ENCODE measurements at places on chromosomes 6 and 20.
A peak's percentile ranks its signal among the peaks of the same experiment; 100 is the strongest.

GRCh38 chr20:58604128-58604881 lies 46.8 kb upstream of the STX16 start:
- DNase-seq: no peak

- no peak for DNase-seq
These were observed 84.0 kb downstream of the HFE start for GRCh38 chr6:26170951-26171841.

DNA sequence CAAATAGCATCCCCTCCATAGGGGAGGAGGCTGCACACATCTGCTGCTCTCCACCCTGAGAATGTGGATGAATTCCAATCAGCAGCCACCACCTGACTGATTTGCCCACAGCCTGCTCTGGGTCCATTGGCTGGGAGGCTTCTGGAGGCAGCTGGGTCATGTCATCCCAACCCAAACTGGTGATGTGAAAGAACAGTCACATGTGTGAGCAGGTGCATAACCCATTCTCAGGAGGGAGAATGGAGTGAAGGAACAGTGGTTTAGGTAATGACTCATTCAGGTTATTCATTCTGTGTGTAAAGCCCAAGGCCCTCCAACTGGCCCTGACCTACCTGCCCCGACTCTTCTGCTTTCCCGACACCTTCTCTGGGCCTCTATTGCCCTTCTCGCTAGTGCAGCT lies 90.9 kb upstream of the GCM1 start:
- DNase-seq: no peak

DNA sequence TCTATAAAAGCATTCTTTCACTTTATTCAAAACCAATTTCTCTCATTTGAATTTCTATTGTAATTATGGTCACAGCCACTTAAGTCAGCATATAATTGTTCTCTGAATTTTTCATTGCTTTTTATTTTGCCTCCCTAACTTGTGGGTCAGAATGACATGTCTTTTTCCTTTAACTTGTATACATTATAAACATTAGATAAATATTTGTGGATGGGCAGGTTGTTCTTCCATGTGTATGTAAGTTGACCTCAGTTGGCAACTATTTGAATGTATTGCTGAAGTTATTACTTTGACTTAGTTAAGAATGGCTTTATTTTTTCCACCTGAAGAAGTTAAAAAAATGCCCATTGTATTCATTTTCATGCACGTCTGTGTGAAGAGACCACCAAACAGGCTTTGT lies 83.0 kb upstream of the MAP3K7 start:
- DNase-seq: no peak

DNA sequence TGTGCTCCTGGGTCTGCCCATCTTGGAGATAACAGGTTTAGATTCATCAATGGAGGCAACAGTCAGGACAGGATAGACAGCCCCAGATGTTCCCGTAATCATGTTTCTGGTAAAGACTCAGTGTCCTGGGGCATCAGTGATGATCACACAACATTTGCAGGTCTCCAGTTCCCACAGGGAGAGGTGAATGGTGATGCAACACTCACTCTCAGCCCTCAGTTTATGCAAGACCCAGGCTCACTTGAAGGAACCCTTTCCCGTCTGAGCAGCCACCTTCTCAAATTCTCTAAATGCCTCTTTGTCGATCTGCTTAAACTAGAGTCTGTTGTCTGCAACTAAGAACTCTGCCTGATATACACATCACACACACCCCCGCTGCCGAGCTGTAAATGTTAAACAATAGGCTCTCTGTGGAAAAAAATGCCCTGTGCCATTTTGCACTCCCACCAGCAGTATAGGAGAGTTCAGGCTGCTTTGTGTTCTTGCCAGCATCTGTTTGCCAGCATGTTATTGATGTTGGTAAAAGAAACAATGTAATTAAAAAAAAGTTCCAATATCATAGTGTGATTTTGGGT lies 30.1 kb upstream of the SCP2D1 start:
- no peak for DNase-seq

DNA sequence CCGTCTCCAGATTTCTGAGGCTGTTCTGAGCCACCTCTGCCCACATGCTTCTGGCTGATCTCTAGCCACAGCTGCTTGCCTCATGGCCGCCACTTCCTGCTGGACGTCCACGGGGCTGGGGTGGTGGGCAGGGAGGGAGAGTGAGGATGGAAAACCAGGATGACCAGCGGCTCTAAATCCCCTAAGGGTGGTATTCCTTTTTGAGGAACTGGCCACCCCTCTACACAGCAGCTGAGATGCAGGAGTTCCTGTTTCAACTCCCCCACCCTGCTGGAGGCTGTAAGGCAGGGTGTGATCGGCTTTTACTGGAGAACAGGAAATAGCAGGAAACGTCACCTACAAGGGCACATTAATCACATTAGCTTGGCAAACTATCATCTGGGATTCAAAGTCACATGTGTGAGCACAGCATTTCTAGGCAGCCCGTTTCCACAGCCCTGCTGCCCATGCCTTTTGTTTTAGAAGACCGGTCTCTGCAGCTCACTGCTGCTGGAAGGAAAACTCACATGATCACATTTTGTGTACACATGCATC lies 181.6 kb upstream of the ECI2 start:
- peak; percentile 31 for DNase-seq

DNA sequence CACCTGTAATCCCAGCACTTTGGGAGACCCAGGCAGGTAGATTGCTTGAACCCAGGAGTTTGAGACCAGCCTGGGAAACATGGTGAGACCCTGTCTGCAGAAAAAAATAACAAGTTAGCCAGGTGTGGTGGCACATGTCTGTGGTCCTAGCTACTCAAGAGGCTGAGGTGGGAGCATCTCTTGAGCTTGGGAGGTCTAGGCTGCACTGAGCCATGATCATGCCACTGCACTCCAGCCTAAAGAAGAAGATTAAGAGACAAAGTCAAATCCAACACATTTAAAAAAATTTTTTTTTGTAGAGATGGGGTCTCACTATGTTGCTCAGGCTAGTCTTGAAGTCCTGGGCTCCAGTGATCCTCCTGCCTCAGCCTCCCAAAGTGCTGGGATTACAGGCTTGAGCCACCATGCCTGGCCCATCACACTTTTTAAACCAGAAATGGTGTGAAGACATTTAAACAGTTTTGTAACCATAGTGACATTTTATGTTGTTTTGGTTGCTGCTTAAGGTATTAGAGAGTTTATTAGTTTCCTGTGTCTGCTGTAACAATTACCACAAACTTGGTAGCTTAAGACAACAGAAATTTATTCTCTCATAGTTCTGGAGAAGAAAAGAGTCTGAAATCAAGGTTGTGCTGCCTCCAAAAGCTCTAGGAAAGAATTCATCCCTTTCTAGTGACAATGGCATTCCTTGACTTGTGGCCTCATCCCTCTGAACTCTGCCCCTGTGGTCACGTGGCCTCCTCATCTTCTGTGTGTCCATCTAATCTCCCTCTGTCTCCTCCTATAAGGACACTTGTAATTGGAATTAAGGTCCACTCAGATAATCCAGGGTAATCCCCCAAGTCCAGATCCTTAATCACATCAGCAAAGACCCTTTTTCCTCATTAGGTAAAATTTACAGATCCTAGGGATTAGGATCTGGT lies 104.6 kb upstream of the TNFAIP3 start:
- DNase-seq: no peak

GRCh38 chr6:82268301-82268846 lies 20.8 kb upstream of the IBTK start:
- DNase-seq: no peak

DNA sequence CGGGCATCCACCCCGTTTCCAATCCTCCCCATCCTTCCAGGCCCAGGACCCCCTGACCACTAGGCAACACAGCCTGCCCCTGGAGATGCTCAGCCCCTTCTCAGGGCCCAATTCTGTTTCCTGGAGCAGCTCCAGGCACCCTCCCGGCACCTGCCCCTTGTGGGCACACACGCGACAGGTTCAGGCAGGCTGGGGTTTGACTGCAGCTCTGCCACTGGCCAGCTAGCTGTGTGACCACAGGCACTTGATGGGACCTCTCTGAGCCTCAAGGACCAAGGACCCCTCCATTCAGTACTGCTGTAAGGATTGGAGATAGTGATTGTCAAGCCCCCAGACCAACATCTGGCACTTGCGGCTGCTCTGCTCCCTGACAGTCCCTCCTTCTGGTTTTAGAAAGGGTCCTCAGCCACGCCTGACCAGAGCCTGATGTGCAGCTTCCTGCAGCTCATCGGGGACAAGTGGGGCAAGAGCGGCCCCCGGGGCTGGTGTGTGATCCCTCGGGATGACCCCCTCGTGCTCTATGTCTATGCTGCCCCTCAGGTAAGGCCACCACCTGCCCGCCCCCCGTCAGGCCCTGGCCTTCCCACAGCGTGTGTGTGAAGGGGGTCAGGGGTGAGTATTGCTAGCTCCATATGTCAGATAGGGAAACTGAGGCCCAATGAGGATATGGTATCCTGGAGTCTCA lies 21.7 kb downstream of the FGD2 start:
- DNase-seq: no peak

- DNase-seq: no peak
These were observed 104.5 kb upstream of the ASF1A start for GRCh38 chr6:118789419-118789818.

DNA sequence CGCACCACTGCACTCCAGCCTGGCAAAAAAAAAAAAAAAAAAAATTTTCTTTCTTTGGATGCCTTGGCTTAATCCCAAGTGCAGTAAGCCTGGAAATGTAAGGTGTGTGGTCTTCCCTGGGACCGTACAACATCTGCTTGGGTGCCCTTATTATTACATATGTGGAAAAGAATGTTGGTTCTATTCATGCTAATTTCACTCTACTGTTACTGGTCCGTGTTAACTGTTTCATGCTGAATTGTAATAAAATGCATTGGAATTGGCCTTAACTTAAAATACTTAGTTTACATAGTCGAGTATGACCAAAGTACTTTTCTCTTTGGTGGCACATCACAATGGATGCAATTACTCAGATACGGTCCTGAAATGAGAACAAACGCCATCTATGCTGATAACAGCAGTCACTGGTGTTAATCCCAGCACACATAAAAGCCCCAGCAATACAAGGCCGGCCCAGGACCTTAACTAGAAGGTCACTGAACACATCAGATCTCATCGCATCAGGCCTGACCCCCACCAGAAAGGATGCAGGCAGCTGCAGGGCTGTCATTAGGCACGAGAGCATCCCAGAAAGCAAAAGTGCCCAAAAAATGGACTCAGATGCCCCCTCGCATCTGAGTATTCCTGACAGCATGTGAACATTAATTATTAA lies 1.2 kb downstream of the SERPINB6 start:
- peak; percentile 34 for DNase-seq

- DNase-seq: no peak
These were observed 532 bp upstream of the NKAIN4 start for GRCh38 chr20:63254606-63255384.

DNA sequence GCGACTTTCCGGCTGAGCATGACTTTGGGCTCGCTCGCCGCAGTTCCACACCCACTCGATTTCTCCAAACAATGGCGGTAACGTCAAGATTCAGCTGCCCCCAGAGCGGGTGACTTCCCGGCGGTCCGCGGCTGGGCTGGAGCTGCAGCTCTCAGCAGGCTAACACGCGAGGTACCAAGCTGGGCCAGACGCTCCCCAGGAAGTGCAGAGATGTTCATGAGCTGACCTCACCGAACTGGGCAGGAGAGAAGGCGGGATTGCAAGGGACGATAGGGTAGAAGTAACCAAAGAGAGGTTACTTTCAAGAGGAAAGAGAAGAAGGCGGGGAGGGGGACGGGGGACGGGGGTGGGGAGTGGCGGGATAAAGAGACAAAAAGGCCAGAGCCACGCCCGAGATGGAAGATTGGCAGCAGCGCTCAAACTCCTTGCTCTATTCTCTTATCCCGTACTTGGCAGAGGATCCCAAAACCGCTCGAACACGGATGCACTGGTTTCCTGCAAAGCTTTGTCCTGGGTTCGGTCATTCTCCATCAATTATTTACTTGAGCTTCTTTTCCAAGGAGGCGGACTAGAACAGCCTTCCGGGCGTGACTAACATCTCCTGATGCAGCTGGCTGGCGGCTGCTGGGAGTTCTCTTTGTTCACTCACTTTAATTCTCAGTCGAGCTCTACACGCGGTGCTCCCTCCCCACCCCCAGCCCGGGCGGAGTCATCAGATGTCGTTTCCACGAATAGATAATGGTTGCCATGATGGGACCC lies at the start of gene MTCL3:
MTCL3 (minus strand) TSS at position 626 of the 759 bp plus-strand sequence.
- DNase-seq: peak; percentile 6

DNA sequence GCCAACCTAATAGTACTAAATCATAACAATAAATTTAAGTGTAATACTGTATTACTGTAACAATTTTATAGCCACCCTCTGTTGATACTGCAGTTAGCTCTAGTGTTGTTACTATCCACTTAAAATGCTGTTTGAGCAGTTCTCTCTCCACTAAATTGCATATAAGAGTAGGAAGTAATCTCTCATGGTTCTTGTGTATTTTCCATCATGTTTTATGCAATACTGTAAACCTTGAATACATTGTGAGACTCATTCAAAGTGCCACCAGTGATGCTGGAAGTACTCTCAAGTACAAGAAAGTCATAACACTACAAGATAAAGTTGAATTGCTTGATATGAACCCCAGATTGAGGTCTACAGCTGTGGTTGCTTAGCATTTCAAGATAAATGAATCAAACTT lies 65.5 kb downstream of the WASF1 start:
- no peak for DNase-seq

DNA sequence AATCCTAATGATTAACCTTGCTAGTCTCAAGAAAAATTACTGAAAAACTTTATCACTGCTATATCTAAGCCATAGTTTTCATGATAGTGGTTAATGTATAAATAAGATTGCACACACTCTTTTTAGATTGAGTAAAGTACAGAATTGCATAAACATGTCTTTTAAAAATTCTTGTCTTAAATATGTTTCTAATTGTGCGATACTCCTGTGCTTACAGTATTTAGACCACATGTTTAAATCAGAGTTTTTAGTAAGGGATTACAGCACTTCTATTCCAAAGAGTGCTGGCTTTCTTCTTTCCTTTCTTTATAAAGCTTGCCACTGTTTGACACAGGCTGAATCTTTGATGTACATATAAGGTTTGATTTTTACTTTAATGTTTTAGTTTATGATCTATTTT lies 36.8 kb upstream of the RGS17 start:
- no peak for DNase-seq

GRCh38 chr6:129863664-129864063 lies 2.5 kb upstream of the TMEM244 start:
- no peak for DNase-seq

DNA sequence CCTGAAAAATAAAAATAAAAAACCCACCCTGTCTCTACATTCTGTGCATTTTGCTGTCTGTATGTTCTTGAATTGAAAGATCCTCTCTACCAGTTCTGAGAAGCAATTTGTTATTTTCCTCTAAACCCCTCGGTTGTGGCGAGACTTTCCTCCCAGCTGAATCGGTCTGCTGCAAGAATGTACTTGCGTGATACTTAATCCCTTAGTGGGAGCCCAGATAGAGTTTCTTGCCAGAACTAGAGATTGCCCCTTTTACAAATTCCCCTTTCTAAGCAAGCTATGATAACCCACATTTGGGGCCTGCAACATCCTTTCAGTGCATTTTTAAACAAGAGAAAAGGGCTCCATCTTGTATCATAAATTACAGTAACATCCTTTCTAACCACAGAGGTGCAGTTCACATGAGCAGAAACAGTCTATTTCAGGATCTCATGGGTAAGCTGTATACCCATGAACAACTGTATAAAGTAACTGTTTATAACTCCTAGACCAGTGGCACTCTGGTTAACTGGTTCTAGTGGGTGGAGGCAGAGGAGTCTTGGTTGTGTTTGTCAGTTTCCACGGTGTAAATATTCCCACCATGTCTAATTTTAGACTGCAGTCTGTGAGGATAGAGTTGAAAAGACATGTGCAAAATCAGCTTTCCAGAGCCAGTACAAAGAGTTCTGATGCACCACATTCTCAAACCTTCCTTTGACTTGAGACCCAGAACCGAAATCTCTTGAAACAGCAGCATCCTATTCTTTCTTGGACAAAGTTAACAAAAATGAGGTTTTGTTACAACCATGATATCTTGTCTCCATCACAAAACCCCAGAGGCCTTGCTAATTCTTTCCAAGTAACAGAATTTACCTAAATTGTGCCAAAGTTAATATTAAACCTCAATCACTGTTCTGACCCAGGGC lies 113.1 kb upstream of the ZNF217 start:
- DNase-seq: peak; percentile 61
